ENCODE measurements at places on chromosomes 6 and 20. TPM values are rescaled to one million over a fixed set of nuclear protein-coding genes. Genes with fewer than 3 reads are reported as not detected.

DNA sequence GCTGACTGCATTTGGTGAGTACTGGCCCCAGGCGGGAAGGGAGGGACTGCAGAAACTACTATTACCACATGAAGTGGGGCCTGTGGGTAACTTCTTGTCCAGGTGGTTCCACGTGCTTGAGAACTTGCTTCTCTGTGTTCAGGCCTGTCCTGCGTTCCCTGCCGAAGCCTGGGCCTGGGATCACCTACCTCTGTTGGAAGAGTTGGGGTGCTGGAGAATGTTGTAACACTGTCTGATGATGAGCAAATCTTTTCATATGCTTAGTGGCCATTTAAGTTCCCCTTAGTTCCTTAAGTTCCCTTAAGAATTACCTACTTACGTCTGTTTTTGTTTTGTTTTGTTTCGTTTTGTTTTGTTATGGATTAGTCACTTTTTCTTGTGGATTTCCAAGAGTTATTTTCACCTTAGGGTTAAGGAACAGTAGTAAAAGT, 154.4 kb downstream of the DTNBP1 start:
- no peak for DNase-seq

DNA sequence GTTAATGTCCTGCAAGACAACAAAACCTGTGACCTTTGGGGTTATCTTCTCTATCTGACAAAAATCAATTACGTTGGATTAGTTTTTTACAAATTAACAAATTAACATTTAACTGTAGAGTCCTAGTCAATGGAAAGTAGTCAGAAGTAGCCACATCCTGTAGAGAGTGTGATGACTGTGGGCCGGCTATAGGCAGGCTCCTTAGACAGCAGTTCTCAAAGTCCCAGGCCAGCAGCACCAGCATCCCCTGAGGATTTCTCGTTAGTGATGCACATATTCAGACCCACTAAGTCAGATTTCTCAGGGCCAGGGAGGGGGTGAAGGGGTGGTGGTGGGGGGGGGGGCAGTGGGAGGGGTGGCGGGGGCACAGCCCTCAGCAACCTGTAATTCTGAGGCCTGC, 37.2 kb downstream of the ZNF341 start:
- no peak for DNase-seq

GRCh38 chr6:125989631-125990030, 3.3 kb downstream of the TRMT11 start:
- DNase-seq, result no peak

Gene MOCS1
- 18.4 TPM for total RNA-seq

Gene DDX43
- not detected for total RNA-seq

Gene TUBB2B
- 665 TPM for total RNA-seq

All from neural crest cell (in vitro differentiated cells).